Activated CD8-positive, alpha-beta memory T cell treated with anti-CD3 and anti-CD28 coated beads for 24 hours (primary cell): ENCODE measurements at places on chromosomes 12 and 14.
A peak's percentile ranks its signal among the peaks of the same experiment; 100 is the strongest.

DNA sequence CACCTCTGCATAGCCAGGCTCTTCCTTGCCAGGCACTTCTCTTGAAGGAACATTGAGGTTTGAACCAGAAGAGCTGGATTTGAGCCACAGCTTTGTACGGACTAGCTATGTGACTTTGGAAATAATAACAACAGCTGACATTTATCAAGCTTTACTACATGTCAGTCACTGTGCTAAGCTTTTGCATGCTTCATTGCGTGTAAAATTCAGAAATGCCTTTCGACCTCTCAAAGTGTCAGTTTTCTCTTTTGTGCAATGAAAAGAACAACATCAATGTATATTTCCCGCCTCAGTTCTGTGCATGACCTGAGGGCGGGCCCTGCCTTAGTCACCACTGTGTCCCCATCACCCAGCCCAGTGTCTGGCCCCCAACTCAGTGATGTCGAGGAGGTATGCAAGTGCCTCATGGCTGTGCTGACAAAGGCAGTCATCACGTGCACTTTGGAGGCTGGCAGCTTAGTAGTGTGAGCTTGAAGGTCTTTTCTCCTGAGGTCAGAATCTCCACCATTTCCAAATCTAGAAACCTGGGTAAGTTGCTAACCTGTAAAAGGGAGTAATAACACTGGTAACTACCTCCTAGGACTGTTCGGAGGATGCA lies 17.9 kb upstream of the AQP2 start:
- DNase-seq = no peak

GRCh38 chr12:2244013-2244861 lies 191.4 kb downstream of the CACNA1C start:
- DNase-seq = no peak

DNA sequence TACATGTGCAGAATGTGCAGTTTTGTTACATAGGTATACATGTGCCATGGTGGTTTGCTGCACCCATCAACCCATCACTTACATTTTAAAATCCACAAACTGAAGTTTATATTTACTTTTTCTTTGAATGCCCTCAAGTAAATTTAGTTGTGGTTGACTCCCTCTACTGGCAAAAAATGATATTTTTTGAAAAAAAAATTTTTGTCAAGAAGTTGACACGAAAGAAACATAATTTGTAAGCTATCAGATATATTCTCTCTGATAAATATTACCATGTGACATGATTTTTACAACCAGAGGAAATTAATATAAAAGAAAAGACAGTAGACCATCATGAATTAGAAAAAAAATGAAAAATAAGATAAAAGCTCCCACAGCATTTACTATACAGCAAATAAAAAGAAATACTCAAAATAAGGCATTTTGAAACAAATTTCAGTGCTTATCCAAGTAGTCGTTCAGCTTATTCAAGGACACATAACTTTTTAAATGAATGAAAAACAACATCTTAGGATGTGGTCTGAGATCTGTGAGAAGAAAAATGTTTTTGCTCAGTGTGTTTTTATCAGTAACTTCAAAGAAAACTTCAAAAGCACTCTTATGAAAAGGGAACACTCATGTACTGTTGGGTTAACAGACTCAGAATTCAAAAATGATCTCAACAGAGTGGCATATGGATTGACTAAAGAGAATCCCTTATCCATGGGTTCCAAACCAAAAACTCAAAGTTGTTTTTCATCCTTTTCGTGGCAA lies 30.0 kb upstream of the GRIP1 start:
- DNase-seq = no peak

DNA sequence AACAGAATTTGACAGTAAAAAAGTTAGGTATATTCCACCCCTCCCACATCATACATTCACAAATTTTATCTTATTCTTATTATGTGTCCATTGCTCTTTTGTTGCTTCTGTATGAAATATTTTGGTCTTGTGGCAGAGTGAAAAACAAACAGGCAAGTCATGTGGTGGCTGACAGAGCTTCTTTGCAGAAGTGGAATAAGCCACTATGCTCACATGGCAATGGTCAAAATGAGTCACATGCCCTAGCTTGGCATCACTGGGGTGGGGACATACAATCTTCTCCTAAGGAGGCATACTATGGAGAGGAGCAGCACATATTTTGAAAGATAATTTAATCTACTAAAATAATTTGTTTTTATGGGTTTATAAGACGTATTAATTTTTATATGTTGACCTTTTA lies 27.7 kb upstream of the CMA1 start:
- DNase-seq = no peak

DNA sequence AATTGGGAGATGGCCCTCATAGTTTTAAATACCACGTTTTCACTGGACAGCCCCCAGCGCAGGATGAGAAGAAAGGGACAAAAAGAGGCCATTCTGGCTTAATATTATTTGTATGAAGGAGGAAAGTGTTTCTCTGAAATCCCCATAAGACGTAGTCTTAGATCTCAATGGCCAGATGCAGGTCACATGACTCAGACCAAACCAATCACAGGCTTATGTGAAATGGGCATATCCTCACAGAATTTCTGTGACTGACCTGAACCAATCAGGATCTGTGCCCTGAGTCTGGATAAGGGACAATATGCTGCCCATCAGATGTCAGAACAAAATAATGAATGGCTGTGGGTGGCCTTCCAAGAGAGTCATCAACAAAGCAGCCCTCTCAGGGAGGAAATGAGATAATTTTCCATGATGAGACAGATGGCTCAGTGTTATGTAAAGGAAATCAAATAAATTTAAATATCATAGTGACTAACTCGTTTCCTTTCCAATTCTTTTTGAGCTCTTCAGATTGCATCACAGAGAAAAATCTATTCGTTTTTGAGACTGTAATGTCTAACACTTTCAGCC lies 1009.5 kb upstream of the TMEM132C start:
- no peak for DNase-seq

DNA sequence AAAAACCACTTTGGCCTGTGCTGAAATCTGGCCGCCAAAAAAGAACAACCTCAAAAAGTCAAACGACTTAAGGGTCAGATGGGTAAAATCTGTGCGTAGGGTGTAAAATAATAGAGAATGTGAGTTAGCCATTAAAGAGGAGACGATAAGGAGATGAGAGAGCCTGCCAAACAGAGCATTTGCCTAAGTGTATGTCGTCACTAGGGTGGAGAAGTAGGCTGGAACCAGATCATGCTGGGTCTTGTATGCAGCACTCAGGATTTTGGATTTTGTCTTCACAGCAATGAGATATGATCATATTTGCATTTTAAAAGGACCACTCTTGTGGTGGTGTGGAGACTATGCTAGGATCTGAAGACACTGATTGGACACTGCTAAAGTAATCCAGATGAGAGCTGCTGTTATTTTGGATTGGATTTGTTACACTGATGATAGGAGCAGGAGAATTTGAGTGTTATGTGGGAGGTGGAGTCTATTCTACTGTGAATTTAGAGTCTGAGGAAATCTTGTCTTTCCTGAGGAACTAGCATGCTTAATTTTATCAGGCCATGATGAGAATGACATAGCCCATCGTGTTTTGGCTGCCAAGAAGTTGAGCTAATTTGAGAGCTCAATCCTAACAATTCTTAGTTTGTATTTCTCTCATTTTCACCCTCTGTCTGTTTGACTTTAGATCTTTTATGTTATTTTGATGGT lies 24.8 kb upstream of the DBX2 start:
- DNase-seq = no peak

DNA sequence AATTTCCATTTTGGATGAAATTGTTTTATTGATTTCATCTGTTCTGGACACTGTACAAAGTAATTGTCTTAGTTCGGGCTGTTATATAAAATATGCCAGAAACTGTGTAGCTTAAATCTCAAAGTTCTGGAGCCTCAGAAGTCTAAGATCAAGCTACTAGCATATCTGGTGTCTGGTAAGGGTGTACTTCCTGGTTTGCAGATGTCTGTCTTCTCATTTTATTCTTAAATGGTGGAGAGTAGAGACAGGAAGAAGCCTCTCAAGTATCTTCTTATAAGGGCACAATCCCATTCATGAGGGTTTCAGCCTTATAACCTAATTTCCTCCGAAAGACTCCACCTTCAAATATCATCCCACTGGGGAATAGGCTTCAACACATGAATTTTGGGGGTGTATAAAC lies 51.3 kb downstream of the MON2 start:
- DNase-seq = no peak

DNA sequence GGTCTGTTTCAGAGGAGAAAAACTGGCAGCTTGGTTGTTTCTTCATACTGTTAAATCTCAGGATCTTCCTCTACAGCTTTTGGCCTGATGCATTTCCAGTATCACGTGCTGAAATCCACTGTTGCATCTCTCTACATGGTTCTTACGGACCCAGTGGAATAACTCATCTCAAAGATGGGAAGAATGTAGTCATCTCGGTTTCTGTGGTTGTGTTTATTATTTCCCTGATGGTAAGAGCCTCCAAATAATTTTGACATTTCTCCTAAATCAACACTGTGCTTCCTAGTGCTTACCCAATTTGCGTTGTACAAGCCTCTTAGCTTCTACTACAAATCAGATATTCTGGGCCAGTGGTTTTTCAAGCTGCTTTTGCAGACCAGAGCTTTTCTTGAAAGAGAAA lies 812.8 kb downstream of the C12orf50 start:
- DNase-seq = no peak

GRCh38 chr12:110684312-110684836 lies 4.5 kb downstream of the HVCN1 start:
- DNase-seq = no peak

DNA sequence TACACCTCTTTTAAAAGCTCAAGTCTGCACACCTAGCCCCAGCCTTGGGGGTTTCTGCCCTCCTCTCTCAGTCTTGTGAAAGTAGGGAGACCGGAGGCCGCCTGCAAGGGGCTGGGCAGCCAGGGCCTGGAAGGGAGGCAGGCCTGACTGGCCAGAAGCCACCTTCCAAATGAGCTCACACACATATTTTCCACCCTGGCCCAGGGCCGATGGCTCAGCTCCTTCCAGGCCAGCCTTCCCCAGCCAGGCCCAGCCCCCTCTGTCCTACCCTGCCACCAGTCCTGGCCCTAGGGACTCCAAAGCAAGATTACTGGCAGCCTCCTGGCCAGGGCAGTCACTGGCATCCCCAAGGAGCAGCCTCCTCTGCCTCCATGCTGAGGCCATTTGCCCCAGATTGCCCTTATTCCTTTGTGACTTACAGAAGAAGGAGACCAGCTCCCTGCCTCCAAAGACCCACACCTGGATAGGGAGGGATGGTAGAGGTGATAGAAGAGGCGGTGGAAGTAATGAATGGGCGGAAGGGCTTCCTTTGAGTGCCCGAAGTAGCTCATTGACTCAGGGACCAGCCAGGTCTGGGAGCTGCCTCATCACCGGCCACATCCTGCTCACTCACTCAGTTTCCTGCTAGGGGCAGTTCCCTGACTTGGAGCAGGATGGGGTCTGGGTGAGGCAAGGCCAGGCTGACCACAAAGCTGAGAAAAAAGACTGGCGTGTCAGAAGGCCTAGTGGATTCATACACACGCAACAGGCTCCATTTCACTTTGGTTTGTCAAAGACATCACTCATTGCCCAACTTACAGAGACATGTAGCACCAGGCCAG lies 14.8 kb downstream of the MMP14 start:
- no peak for DNase-seq

- no peak for DNase-seq
Observed at GRCh38 chr14:63666335-63666734, 24.7 kb upstream of the WDR89 start.

DNA sequence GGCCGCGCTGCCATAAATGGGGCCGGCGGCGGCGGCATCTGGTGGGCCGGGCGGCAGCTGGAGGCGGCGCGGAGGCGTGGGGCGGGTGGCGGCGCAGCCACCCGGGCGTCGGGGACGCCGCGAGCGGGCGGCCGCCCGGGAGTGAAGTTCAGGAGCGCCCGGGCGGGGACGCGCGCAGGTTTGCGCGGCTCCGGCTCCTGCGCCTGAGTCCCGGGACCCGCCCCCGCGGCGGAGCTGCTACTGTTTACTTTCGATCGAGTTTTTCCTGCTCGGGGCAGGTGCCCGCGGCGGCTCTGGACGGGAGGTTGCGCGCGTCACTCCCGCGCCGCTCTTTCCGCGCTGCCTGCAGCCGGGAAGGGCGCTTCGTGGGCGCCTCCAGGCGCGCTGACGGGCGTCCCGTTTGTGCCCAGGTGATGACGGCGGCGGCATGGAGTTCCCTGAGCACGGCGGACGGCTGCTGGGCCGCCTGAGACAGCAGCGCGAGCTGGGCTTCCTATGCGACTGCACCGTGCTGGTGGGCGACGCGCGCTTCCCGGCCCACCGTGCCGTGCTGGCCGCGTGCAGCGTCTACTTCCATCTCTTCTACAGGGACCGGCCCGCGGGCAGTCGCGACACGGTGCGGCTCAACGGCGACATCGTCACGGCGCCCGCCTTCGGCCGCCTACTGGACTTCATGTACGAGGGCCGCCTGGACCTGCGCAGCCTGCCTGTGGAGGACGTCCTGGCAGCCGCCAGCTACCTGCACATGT lies at the start of gene ZBTB42:
ZBTB42 (plus strand) TSS at position 331 of the 749 bp plus-strand sequence; CDS start at position 428, 97 bp downstream.
- peak; percentile 84 for DNase-seq

DNA sequence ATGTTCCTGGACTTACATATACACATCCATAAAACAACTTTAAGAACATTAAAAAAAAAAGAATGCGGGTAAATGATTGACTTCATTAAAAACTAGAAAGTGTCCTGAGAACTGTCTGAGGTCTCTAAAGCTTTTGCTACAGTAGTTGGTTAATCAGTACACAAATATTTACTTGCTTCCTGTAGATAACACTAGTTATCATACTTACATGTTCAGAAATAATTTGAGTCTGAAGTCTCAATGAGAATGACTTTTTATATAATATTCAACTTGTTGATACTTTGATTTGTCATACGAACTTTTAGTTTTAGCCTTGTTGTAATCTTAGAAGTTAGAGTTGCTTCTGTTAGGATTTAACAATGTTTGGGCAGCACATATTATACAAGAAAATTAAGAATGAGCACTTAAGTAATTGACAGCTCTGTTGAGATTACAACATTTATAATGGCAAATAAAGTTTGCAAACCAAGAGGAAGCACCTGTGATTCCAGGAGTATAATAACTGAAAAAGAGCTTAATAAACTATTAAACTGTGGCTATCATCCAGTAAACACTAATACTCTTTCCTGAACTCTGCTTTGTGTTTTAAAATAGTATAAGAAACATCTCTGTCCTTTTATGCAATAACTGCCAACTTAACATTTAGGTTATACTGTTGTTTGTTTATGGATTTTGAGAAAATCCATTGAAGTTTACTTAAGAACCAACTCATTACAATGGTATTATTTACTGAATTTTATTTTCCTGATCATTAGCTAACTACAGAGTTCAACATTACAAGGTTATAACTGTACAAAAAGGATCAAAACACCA lies 131.7 kb downstream of the MIPOL1 start:
- DNase-seq = no peak

DNA sequence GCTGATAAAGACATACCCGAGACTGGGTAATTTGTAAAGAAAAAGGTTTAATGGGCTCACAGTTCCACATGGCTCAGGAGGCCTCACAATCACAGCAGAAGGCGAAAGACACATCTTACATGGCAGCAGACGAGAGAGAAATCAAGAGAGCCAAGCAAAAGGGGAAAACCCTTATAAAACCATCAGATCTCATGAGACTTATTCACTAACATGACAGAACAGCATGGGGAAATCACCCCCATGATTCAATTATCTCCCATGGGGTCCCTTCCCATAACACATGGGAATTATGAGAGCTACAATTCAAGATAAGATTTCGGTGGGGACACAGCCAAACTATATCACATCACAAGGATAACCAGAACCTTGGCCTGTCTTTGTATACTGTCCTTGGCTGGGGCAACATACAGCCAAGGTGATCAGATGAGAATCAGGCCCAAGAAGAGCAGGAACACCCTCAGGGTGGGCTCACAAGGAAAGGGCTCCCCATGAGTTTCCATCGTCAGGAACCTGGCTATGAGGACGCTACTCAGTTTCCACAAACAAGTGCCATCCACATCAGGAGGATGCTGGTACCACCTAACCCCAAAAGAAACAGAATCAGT lies 152.7 kb downstream of the FOXN3 start:
- DNase-seq = peak; percentile 52

GRCh38 chr14:79056879-79057278 lies 886.7 kb downstream of the NRXN3 start:
- no peak for DNase-seq
